ENCODE measurements at places on chromosomes 1 and 21.

- DNase-seq: no peak
These were observed 198.3 kb downstream of the SLC44A5 start for GRCh38 chr1:75412616-75413015.

- DNase-seq: no peak
These were observed 52.0 kb upstream of the POFUT2 start for GRCh38 chr21:45339421-45340402.

- no peak for DNase-seq
These were observed 62.4 kb upstream of the VAV3 start for GRCh38 chr1:108027389-108027788.

- DNase-seq: no peak
These were observed 122.7 kb downstream of the FASLG start for GRCh38 chr1:172781513-172782140.

All from HFFc6 (cell line).